ENCODE measurements at places on chromosomes 16 and 17.

DNA sequence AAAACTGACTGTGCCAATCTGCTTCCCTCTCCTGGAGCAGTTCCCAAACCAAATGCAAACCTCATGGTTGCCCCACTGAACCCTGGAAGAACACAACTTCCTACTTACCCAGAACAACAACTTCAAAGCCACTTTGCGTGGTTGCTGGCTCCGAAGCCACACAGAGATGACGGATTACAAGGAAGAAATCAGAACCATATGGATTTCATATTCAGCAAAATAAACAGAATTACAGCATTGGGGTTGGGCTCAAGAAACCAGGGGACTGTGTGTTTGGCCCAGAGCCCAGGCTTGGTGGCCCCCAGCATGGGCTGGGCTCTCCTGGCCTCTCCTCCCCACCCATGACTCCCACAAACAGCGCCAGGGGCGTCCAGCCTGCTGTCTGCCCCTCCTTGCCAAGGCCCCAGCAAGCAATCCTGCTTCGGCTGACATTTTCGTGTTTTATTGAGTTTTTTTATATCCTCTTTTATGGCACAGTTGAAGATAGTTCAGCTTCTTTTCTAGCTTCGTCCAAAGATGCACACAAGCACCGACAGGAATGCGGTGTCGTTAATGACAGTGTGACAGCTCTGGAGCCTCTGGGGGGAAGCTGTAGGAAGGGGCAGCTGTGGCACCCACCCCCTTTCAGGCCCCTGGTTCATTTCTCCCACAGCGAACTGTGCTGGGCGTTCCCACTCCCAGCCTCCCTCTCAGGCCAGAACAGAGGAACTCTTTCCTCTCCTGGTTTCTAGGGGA lies 137.1 kb downstream of the GAS7 start:
- no peak for DNase-seq

- no peak for DNase-seq
Observed at GRCh38 chr16:8863594-8864424, 5.0 kb downstream of the CARHSP1 start.

DNA sequence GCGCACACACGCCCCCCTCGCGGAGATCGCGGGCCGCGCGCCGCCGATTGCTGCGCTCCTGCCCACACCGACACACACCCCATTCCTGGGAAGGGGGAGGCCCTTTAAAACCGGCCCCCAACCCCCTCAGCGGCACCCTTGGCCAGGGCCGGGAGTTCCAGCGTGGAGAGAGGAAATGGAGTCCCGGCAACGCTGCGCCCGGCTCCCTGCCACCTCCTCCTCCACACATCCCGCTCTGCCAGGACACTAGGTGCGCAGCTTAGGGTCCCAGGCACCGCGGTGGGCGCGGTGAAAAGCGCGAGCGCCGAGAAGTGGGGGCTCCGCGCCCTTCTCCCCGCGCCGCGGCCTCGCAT lies 397 bp downstream of the CDC42EP4 start:
- DNase-seq = no peak

DNA sequence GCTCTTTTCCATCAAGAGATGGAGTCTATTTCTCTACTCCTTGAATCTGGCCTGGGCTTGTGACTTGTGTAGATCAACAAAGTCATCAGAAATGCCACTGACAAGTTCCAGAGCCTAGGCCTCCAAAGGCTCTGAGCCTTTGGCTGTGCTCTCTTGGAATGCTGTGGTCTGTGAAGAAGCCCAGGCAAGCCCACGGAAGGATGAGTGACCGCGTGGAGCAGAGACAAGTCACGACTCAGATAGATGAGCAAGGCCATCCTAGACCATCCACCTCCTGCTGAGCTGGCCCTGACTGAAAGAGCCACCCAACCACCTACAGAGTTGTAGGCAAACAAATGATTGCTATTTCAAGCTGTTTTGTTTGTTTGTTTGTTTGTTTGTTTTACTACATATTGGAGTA lies 11.6 kb upstream of the ICAM2 start:
- DNase-seq = no peak

DNA sequence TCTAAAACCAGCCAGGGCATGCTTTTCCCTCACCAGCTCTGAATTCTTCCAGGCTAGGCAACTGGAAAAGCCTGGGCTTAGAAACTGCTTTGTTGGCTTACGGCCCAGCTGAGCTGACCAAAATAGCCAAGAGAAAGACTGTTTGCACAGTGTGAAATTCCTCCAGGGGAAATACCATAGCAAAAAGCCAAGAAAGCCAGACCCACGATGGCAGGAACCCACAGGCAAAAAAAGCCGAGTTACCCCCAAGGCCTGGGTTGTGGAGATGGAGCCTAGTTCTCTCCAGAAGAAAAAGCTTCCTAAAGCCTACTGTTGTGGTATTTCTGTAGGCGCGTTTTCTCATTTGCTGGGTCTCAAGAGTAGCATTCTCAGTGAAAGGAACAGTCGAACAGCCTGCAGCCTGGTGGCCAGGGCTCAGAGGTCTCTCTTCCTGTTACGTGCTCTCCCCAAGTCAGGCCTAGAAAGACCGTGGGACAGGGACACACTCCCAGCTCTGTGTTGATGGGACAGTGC lies 9.2 kb downstream of the SP2 start:
- DNase-seq = no peak

GRCh38 chr16:53509906-53510703 lies 7.1 kb upstream of the AKTIP start:
- peak; percentile 56 for DNase-seq

DNA sequence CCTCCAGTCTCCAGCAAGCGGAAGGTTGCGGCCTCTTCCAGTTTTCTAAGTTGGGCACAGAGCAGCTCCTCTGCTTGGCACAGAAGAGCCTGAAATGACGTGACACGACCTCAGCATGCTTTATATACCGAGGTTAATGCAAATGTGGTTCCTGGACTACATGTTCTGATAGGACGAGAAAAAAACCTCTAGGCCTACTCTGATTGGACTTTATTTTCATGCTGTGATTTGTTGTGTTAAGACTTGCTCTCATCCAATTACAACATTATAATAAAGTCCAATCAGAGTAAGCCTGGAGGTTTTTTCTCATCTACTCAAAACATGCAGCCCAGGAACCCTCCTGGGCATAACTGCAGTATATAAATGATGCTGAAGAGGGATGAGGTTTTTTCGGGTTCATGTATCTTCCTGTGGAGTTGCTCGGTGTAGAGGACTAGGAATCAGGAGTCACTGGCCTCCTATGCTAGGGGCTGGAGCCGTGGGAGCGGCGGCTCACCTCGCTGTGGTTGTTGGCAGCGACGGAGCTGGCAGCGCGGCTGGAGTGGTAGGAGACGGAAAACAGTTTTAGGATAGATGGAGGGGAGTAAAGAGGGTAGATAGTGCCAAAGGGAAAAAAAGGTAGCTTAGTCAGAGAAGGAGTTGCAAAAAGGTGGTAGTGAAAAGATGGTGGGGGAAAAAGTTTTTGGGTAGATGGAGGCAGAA lies 878.0 kb downstream of the KCNJ18 start:
- DNase-seq = no peak

DNA sequence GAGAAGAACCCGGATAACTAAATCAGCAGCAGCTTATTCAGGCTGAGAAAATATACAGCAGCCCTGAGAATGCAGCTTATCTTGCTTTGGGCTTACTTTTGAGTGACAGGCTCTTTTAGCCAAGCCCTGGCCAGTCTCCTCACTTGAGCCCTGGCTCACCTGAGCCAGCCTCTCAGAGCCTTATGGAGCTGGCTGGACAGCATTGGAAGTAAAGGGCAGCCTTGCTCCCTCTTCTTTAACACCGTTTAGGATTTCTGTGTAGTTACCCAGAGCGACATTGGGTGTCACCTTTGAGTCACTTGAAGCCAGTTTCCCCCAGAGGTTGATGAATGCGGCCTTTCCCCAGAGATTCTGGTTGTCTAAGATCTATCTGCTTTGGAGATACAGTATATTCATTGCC lies 7.7 kb upstream of the NPIPB2 start:
- DNase-seq = peak; percentile 36

- no peak for DNase-seq
Observed at GRCh38 chr16:49788572-49788971, 67.3 kb downstream of the ZNF423 start.

- no peak for DNase-seq
Observed at GRCh38 chr16:16890964-16891363, 512.0 kb downstream of the NPIPA7 start.

GRCh38 chr17:4409659-4410058 lies 24.1 kb upstream of the SPNS3 start:
- no peak for DNase-seq

GRCh38 chr17:38320482-38320881 lies 23.3 kb downstream of the GPR179 start:
- DNase-seq = no peak

GRCh38 chr17:82989881-82990280 lies 89.5 kb upstream of the METRNL start:
- DNase-seq = no peak

- no peak for DNase-seq
Observed at GRCh38 chr17:16676676-16677268, 13.3 kb upstream of the CCDC144A start.

DNA sequence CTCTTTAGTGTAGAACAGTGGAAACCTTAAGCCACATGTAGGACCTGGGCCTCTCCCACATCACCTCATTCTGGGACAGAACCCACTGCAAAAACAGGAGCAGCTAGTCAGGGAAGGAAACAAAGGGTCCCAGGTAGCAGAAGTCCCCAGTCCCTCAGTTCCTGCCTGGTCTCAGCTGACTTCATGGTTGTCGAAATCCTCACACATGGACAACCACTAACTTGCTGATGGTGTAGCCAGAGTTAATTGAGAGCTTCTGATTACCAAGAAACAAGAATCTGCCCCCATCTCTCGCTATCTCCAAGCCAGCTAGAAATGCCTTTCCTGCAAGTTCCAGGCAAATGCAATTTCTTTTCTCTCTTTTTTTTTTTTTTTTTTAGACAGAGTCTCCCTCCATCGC lies 3.6 kb upstream of the ARL5C start:
- DNase-seq = no peak

- DNase-seq = no peak
Observed at GRCh38 chr16:9755081-9755480, 427.1 kb downstream of the GRIN2A start.

GRCh38 chr17:76710863-76711611 lies at the start of gene MXRA7:
Gene MXRA7, minus strand, starts transcription at chr17:76710965. Its CDS starts 19 bp downstream, at chr17:76710946.
- peak; percentile 72 for DNase-seq

DNA sequence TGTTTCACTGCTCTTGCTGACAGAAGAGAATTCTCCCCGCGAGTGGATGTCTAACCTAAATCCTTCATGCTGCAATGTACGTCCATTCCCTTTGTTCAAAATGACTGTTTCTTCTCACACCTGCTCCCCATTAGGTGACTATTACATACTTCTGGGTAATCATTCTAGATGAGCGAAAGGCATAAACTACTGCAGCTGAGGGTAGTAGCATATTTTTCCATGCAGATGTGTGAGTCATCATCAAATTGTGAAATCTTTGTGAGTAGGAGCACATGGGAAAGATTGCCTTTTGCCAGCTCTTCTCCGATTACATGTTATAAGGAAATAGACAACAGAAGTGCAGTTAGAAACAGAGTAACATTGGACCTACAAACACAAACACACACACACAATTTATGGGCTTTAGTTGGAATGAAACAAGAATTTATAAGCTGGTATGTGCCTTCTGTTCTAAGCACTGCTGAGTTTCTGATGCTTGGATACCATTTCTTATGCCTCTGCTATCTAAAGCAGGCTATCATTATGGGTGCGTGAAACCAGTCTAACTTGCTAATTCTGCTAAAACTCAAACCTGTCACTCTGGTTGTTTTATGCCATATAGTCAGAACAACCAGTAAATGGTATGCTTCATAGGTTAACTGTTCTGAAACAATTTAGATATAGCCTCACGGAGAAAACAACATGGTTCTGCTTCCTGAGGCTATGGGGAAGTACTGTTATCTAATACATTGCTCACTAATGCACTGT lies 346.9 kb upstream of the PSMD7 start:
- DNase-seq = no peak

- DNase-seq = no peak
Observed at GRCh38 chr17:27598337-27599050, 32.5 kb upstream of the LGALS9 start.

- DNase-seq = no peak
Observed at GRCh38 chr17:17933775-17934174, 38.4 kb downstream of the TOM1L2 start.

- peak; percentile 71 for DNase-seq
Observed at GRCh38 chr16:25108054-25108453, 3.5 kb upstream of the LCMT1 start.

DNA sequence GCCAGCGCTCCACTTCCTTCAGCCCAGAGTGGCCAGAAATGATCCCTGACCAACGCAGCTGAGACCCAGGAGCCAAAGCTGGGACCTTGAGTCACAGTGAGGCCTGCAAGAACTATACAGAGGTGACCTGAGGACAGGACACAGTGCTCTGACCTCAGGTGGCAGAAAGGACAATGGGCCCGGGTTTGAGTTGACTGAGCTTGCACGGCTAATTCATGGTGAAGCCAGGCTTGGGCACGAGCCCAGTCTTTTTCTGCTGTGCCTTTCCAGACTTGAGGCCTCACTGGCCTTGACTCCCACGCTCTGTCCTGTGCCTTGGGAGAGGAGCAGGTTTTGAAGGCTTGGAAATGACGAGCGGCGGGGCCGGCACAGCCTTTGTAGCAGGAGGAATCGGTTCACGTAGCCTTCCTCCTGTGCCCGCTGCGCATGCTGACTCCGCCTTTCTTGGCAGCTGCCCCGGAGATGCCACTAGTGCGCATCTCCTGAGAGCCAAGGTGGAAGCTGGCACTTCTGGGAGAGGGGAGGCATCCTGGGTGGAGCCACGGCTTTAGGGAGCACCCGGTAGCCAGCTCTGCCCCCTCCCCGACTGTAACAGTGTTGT lies 34.9 kb downstream of the NDEL1 start:
- DNase-seq = no peak

- DNase-seq = no peak
Observed at GRCh38 chr17:56751145-56751738, 82.5 kb downstream of the C17orf67 start.

DNA sequence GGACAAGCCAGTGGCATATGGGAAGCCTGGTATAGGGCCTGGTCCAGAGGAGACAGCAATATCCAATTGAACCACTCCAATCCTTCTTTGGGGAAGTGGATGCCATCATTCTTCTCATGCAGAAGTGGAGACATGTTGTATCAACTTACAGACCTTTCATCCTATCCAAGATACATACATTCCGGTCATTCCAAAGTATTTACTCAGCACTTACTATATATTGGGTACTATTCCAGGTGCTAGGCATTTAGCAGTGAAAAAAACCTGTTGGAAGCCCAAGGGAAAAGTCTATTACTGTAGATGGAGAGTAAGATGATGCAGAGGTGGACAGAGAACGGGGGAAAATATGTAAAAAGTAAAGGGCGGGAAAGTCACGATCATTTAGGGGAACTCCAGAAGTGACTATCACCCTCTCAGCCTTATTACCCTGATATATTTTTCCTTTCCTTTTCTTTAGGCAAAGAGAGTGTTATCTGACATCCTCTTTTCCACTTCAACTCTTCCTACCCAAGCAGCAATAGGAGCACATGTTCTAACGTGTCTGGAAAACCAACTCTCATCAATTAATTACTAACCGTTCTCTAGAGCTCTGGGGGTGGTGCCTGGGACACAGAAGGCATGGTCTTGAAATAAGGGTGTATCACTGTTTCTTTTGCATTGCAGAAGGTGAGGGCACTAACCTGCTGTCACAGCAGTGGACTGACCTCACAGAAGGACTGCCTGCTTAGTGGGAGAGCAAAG lies 210.1 kb upstream of the MAF start:
- DNase-seq = no peak

GRCh38 chr16:81716478-81717225 lies 62.4 kb upstream of the PLCG2 start:
- peak; percentile 77 for DNase-seq

GRCh38 chr16:23959752-23960072 lies 123.9 kb downstream of the PRKCB start:
- DNase-seq = no peak
